ENCODE measurements at places on chromosomes 4 and X.

GRCh38 chr4:147927377-147928137 lies 195.7 kb downstream of the ARHGAP10 start:
- no peak for DNase-seq

- DNase-seq: no peak
These were observed 22.0 kb downstream of the RAB39B start for GRCh38 chrX:155242300-155242699.

DNA sequence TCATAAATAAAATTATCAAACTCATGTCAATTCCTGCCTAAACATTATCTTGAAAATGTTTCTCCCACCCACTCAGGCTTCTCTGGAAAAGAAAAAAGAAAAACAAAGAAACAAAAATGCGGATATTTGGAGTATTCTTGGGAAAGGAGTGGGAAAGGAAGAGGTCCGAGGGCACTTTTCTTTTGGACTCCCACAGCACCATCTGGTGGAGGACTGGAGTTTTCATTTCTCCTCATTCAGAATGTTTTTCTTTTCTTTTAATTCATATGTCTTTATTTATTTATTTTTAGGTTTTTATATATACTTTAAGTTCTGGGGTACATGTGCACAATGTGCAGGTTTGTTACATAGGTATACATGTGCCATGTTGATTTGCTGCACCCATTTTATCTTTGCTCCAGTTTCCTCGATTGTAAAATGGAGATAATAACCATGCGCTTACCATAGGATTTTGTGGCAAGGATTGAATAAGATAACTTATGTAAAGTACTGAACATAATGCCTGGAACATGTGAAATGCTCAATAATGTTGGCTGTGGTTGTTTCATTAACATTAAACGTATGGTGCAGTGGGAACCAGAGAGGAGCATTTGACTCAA lies 8.0 kb upstream of the KCNE5 start:
- no peak for DNase-seq

GRCh38 chr4:163048447-163048846 lies 118.2 kb downstream of the NAF1 start:
- peak; percentile 27 for DNase-seq

- DNase-seq: no peak
These were observed 168.7 kb downstream of the NR3C2 start for GRCh38 chr4:148273501-148273986.

GRCh38 chr4:143336781-143337599 lies at the start of gene GAB1:
GAB1 (plus strand) TSS chr4:143336876; CDS start chr4:143337189, 313 bp downstream.
- peak; percentile 83 for DNase-seq

- DNase-seq: no peak
These were observed 11.0 kb downstream of the CUL4B start for GRCh38 chrX:120549483-120550452.

DNA sequence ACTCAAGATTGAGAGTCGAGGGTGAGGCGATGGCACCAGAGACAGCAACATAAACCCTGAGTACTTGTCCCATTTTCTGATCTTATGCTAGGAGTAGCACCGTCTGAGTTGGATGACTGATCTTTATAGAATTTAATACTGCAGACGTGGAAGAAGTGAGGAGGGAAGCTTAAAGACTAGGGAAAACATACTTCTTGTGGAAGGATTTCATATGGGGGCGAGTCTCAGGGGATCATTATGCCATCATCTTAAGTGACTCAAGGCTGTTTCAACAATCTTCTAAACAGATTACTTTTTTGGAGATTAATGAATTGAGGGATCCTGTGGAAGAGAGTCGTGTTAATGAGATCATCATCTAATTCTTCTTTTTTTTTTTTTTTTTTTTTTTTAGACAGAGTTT lies 17.2 kb upstream of the FAT1 start:
- DNase-seq: no peak

- DNase-seq: no peak
These were observed 208.3 kb upstream of the JADE1 start for GRCh38 chr4:128600996-128601871.

- DNase-seq: peak; percentile 77
These were observed 805 bp downstream of the ATP8A1 start for GRCh38 chr4:42655921-42656678.

- peak; percentile 31 for DNase-seq
These were observed 72.3 kb upstream of the TNMD start for GRCh38 chrX:100512471-100512870.

DNA sequence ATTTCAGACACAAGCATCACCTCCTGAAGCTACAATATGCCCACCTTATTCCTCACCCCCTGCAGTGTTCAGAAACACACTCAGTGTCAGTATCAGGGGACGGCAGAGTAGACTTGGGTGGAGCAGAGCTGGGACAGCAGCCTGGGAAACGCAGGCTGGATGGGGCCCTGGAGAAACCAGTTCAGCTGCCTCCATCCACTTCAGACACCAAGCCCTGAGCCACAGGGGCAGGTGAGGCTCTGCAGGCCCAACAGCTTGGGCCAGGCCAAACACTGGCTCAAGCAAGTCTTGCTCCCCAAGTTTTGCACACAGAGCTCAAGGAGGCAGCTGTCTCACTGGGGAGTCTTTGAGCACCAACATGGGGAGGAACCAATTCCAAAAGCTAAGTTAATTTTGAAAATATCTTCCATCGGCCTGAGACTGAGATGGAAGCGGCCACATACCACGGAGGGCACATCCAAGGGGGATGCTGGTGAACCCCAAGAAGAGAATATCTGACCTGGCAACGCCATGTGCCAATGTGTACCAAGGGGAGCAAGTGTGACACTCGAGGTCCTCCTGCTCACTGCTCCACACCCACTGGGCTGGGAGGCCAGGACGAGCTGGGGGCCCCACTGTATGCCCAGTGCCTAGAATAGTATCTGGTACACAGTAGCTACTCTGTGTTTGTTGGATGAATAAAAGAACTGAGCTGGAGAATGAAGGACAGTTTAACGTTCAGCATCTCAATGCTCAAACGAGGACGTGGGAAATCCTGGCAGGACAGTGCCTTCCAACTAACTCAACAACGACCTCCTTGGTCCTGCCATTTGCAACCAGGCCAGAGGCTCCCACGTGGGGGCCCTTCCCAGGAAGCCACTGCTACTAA lies 45.6 kb downstream of the PPP2R2C start:
- DNase-seq: no peak

DNA sequence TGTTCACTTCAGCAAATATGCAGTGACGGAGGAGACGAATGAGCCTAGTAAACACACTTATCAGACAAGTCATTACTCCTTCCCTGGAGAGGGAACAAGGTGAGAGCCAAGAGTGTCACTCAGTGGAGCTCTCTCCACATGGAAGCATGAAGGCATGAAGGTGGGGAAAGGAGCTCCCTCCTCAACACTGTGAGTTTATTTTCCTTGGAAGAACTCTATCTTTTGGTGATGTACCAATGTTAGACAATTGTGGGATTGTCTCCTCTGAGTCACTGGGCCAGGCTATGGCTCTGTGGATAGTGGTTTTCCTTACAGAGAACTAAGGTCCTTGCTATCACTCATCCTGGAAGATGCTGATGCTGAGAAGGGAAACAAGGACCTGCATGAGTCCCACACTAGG lies 200.2 kb downstream of the CPEB2 start:
- no peak for DNase-seq

DNA sequence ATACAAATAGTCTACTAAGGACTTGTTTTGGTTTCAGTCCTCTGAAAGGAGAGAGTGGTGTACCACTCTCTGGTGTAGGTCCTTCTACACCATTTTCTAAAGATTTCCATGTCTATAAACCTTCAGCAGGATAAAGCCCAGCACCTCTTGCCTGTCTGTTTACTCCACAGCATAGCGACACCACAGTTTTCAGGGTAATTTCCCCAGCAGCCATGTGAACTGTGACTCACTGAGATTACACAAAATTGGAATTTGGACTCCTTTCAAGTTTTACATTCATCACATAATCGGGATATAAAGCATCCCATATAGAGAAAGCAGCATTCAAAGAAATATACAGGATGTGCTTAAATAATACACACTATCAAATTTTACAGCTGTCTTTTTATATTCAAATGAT lies 229.6 kb downstream of the PRDM5 start:
- DNase-seq: no peak

DNA sequence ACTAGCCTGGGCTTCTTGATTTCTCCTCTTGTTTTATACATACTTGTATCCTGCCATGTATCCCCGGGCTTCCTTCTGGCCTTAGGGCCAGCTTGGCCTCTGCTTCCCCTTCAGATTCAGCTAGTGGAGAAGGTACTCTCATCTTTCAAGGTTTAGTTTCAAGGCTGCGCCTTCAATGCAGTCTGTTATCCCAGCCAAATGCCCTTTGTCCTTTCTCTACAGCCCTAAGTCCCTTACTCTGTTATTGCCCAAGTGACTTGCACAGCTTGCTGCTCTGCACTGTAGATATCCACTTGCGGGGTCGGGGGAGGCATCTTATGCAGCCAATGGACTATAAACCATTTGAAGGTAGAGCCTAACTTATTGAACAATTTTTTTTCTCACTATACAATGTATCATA lies 357.5 kb downstream of the PPP1R2C start:
- no peak for DNase-seq

DNA sequence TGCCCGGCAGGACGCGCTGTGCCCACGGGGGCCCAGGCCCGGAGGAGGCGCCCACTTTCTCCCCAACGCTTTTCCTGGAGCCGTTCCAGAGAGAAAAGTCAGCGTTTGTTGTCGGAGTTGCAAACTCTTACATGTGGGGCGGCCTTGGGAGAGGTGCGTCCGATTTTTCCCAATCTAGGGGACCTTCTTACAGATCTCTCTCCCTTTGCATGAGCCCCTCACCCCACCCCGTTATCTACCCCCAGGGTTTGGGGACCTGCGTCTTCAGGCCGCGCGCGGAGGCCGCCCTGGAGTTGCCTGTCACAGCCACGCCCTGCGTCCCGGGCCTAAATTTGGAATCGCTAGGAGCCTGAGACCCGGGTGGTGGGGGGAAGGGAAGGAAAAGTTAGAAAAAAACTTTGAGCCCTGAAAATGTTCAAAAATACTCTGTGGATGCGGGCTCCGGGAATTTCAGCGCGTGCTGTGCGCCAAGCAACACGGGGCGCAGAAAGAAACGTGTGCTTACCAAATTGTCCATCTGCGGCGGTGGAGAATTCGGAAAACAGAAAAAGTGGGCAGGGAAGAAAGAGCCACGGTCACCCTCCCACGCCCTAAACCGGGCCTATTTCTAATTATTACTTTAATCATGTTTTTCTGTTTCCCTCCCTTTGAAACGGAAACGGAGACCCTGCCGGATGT lies 587 bp downstream of the CD99 start:
- DNase-seq: no peak

DNA sequence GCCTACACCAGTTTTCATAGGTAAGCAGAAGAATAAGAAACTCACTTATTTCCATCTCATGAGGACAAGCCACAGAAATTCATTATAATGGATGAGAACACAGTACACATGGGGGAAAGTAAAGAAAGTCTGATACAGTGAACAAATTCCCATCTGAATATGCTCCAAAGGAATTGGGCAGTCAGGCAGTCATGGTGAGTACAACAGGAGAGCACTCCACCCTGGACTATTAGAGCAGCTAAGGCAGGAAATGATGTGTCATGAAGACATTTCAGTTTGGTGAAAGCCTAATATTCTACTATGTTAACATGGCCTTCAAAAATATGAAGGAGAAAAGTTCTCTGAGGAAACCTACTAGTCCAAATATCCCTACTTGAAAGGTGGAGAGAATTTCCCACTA lies 92.0 kb upstream of the PRDX4 start:
- DNase-seq: no peak

DNA sequence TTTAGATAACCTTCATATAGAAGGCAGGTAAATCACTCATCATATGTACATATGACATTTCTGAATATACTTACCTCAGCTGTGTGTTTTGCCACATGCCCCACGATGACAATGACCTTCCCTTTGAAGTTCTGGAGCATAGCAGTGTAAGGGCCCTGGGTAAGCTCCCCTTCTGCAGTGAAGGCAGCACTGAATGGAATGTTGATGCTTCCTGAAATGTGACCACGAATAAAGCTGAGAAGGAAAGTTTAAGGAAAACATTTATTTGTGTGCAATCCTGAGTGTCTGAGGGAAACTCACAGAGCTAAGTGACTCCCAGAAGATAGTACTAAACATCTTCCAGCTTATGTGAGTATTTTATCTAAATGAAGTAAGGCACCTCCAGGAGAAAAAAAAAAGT lies 200.1 kb downstream of the NPNT start:
- no peak for DNase-seq

DNA sequence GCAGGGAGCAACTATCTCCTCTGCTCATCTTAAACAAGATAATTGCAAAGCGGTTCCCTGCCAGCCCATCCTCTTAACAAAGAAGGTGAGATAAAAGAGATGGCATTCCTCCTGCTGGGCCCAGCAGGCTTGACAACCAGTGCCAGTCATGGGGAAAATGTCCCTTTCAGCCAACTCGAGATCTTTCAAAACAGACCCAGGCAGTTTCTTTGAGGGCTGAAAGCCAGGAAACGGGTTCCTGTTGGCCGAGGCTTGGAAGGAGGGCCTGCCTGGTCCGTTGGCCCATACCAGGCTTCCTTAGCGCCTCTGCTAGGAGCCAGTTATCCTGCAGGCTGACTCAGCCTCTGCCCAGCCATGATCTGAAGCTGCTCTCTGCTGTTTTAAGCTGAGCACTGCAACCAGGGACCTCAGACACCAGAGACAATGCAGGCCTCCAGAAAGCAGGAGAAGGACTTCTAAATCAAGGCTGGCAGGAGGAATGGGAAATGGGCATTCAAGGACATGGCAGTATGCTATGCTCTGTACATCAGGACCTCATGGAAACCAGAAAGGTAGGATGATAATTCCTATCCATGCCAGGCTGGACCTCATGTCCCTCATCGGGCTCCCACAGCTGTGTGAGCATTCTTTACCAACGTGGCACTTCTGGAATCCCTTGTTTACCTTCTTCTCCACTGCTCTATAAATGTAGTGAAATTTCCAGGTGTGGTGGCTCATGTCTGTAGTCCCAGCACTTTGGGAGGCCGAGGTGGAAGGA lies 42.4 kb upstream of the SLC2A9 start:
- no peak for DNase-seq

- DNase-seq: no peak
These were observed 90.9 kb downstream of the CHRNA9 start for GRCh38 chr4:40425799-40426574.

- no peak for DNase-seq
These were observed 82.9 kb downstream of the OR13H1 start for GRCh38 chrX:131626681-131627296.

DNA sequence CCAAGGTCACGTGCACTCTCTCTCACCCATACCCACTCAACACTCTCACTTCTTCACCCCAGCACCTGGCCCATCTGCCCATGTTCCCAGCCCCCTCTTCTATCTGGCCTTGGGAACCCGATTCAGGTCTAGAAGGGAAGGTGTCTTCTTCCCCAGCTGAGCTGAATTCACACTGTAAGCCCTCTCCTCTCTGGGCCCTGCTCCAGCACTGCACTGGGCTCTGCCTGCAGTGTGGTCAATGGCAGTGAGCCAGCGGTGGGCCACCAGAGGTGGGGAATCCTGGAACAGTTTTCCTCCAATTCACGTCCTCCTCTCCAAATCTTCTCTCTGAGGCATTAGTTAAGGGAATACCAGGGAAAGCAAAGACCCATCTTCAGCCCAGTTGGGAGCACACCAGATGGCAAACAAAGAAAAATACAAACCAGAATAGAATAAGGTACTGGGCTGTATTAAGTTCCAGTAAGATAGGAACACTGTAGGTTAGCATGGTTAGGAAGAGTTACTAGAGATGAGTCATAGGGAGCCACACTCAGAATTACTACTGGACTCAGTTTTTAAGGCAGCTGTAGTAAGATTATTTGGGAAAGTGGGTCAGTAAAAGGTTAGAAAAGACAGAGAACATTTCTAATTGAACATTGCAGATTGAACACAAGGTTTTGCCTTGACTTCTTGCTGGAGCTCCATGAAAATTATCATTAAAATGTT lies 5.0 kb downstream of the AWAT2 start:
- DNase-seq: no peak

- no peak for DNase-seq
These were observed 30.7 kb upstream of the CLCN4 start for GRCh38 chrX:10126044-10126443.

- no peak for DNase-seq
These were observed 48.5 kb downstream of the WDFY3 start for GRCh38 chr4:84917869-84918600.
